ENCODE measurements at places on chromosomes 5 and 9. TPM values are rescaled to one million over a fixed set of nuclear protein-coding genes. Genes with fewer than 3 reads are reported as not detected.

- peak; percentile 74 for DNase-seq
These were observed 230.8 kb downstream of the ENC1 start for GRCh38 chr5:74409712-74410111.

DNA sequence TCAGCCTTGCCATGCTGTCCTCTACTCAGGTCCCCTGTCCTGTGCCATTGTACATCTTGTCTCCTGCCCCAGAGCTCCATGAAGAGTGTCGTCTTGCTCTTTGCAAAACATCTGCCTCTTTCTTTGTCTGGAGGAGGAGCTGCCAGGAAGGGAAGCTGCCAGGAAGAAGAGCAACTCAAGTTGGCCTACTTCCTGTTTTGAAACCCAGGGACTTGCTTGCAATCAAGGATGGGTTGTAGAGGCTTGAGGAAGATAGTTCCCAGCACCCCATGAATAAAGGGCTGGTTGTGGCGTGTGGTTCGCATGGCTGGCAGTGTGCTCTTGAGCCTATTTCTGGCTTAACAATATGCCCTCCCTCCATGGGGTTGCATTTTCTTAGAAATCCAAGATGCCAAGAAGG lies 53.0 kb upstream of the CPEB4 start:
- DNase-seq: no peak

DNA sequence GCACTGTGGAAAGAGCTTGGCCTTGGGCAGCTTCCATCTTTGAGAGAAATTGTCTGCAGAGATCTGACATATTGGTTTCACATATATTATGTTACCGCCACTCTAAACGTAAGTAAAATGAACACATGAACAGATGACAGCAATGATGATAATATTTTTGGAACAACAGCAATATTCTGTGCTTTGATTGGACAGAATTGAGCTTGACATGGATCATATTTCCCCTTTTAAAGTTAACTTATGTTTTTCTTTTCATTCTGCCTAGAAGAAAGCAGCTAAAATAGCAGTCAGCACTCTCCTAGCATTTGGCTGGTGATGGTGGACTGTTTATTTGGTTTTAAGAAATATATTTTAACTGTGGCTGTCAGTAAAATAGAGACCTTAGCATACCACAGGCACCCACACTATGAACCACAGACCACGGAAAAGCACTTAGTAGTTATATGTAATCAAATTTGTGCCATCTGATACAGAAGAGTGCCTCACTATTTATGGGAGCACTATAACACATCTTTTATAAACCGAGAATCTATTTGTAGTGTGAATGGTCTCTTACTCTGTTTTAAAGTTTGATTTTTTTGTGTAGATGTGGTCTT lies 1.8 kb upstream of the CFAP95 start:
- DNase-seq: no peak

Gene OMD
- 21.7 TPM for polyA plus RNA-seq

All from spinal cord (tissue), 10 donors.